Stimulated activated naive CD8-positive, alpha-beta T cell treated with anti-CD3 and anti-CD28 coated beads, Interleukin-15, amount 100 ng/mL, for 72 hours (primary cell): ENCODE measurements at places on chromosomes 1 and 21.

- DNase-seq: peak; percentile 69
Observed at GRCh38 chr1:156571919-156572662, at the start of gene IQGAP3. Gene IQGAP3, minus strand, starts transcription at chr1:156572565. Its CDS starts 36 bp downstream, at chr1:156572529.

- no peak for DNase-seq
Observed at GRCh38 chr1:106680776-106681344, 375.6 kb upstream of the PRMT6 start.

DNA sequence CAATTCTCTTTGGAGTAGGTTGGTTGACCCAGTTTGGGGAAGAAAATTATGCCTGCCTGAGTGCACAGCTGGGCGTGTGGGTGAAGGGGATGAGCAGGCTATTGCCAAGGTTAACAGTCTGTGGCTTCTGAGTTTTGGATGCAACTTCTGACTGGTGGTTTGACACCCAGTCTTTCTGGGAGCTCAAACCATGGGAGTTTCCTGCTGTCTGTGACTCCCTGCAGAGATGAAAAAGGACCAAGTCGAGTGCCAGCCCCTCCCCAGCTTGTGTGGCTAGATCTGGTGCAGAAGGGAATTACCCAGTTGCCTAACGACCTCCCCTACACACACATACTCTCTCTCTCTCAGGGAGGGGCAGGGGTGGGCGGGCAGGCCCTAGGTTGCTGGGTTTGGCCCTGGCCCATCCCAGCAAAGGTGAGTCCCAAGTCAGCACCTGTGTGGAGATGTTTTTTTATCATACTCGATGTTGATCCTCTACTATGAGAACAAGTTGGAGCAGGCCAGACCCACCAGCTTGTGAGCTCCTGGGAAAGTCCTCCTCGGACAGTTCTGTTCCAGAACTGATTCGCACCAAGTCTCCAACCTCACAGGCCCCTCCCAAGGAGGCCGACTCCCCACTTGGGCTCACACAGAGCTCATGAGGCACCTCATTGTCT lies 28.2 kb downstream of the PKP1 start:
- DNase-seq: no peak

- DNase-seq: no peak
Observed at GRCh38 chr21:38712071-38712470, 93.7 kb upstream of the ETS2 start.

DNA sequence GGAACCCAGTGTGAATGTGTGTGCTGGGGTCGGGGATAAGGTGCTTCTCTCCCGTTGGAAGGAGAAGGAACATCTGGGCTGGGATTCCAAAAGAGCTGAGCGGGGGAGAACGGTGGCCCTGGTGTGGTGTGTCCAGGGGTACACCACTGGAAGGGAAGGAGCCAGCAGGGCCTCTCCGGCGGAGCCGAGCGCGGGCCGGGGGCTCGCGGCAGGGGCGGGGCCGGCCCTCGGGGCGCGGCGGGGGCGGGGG lies 231 bp upstream of the RPS6KA1 start:
- no peak for DNase-seq

GRCh38 chr1:81540216-81540615 lies 260.5 kb upstream of the ADGRL2 start:
- no peak for DNase-seq

DNA sequence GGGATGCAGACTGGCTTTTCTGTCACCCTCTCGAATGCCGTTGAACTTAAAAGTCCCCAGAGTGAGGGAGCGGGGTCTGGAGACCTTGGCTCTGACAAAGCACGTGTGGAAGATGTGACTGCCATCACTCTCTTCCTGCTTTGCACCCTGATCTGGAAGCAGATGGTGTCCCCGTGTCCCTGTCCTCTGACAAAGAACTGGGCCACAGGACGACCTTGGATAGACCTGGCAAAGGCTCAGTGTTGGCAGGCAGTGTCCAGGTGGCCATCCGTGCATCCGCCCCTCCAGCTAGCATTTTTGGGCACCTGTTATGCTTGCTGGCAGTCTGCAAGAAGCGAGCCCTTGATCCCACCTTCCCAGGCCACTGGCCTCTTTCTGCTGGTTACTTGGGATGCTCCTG lies 27.4 kb downstream of the ARHGEF10L start:
- no peak for DNase-seq

DNA sequence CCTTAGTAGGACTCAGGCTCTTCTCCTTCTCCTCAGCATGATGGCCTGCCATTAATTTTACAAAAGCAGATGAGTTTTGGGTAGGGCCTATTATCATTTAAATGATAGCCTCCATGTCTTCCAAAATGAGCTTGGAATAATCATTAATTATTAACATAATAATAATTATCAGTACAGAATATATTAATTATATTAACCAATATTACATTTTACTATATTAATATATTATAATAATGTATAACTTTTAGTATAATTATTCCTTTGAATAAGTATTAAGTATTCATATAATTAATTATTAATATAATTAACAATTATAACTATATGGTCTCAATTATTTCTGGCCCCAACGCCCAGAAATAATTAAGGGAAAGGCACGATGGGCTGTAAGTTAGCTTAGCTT lies 318.6 kb upstream of the ADGRL4 start:
- no peak for DNase-seq

DNA sequence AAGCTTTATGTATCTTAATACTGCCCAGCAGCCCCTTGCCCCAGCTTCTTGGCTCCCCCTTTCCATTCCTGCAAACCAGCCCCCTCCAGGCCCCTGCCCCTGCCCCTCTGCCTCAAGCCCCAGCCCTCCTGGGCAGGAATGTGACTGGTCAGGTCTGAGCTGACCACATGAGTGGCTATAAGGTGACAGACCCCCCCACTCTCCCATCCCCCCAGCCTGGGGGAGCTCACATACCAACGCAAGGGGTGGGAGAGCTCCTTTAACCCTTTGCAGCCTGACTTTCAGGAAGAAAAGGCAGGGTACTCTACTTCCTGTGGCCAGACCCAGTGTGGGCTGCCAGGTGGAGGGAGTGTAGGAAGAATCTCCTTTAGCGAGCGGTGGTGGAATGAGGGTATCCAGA lies 33.2 kb downstream of the AHDC1 start:
- DNase-seq: no peak

DNA sequence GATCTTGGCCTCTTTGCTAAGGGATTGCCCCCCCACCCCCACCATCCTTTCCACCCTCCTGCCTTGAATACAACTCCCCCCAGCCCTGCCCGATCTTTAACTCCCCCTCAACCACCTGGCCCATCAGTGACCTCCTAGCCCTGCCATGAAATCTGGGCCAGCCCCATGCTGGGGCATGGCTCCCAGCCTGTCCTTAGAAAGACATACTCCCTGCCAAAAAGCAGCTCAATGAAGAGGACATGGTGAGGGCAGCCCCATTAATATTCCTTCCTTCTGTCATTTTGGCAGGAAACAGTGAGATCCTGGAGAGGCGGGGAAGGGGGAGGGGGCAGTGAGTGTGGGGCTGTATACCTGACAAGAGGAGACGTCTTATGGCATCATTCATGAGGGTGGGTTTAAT lies 66.8 kb upstream of the DISP3 start:
- DNase-seq: no peak

GRCh38 chr1:193402977-193403376 lies 216.6 kb upstream of the B3GALT2 start:
- no peak for DNase-seq

DNA sequence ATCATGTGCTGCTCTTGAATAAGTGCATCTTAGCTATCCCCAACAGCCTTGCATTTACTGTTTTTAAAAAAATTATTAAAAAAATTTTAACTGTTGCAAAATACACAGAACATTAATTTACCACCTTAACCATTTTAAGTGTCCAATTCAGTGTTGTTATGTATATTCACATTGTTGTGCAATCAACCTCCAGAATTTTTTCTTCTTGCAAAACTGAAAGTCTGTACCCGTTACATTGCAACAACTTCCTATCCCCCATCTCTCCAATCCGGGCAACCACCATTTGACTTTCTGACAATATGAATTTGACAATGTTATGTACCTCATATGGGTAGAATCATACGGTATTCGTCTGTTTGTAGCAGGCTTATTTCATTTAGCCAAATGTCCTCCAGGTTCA lies 83.1 kb downstream of the FMN2 start:
- no peak for DNase-seq

DNA sequence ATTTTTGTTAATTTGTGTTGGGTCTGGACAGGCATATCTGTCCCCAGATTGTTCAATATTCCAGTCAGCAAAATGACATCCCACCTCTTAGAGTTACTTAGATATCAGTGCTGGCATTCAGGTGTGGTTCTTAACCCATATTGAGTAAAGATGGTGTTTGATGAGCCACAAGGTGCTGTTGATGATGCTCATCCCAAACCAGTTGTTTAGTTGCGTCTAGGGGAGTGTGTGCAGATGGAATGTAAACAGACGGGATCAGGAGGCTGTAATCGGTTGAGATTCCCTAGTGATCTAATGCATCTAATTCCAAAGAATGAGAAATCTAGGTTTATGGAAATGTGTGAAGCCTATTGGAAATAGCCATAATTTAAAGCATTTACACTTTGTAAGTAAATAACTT lies 1.1 kb downstream of the HOOK1 start:
- no peak for DNase-seq

- DNase-seq: no peak
Observed at GRCh38 chr1:112011202-112011601, 21.7 kb upstream of the KCND3 start.

DNA sequence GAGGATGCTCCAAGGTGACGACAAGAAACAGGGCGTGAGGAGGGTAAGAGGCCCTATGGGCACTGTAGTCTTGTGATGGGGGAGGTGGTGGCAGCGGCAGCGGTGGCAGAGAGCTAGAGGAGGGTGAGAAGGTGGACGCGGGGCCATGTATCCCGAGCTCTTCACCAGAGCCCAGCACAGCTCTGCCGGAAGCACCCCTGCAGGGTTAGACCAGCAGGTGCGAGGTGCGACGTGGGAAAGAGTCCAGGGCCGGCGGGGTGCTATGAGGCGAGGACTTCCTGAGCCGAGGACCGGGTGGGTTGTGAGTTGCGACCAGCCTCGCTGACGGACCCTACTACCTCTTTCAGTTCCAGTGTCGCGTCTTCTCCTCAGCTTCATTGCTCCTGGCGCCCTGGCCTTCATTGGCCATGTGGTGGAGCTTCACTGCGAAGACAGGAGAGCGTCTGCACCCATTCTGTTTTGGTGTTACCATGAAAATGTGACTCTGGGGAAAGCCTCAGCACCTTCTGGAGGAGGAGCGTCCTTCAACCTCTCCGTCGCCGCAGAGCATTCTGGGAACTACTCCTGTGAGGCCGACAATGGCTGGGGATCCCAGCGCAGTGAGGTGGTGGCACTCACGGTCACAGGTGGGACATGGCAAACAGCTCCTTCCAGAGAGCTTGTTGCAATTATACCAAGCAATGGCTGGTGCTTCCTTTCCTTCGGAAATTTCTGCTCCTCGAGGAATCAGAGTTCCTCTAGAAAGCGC lies 67.9 kb upstream of the KIRREL1 start:
- no peak for DNase-seq

GRCh38 chr1:154791292-154792166 lies 78.6 kb downstream of the KCNN3 start:
- peak; percentile 88 for DNase-seq

DNA sequence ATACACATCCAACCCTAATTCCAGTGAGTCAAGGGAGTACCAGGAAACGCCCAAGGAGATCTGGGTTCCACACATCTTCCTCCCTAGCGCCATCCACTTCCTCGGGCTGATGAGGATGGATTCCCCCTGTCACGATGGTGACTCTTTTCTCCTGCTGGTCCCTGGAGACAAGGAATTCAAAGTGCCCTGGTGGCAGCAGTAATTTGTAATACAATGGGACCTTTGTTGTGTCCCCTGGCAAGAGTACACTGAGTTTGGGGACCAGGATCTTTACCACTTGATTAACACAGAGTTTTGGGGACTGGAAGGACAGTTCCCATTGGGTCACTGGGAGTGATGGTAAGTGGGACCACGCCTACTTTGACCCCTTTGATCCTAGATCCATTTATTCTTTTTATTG lies 9.4 kb upstream of the JAK1 start:
- DNase-seq: no peak

GRCh38 chr1:226697151-226697928 lies 41.7 kb downstream of the ITPKB start:
- no peak for DNase-seq

DNA sequence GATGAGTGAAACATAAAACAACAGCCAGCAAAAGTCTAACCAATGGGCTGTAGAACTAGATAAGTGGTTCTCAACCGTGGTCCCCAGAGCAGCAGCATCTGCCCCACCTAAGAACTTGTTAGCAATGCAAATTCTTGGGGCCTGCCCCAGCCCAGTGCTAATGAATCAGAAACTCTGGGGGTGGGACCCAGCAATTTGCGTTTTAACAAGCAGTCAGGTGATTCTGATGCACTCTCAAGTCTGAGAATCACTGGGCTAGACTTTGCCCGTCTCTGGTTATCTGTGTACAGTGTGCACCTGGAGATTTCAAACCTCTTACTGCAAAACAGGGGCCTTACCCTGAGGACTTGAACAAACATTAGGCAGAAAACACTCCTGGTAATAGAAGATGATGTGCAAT lies 66.5 kb downstream of the PLXNA2 start:
- DNase-seq: no peak

DNA sequence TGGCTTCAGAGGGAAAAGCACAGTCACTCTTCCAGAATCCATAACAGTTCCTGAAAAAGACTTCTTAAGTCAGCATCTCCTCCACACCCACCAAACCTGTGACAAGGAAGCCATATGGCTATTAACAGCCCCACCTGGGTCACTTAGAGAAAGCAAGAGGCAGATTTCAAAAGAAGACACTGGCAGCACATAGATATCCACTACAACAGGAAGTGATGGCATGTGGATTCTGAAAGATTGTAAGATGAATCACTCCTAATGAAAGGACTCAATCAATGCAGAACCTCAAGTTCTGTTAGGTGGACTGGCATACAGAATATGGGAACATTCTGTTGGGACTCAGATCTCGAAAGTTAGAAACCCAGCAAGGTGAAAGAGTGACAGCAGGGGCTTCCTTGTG lies 365.9 kb downstream of the TGFB2 start:
- DNase-seq: no peak

GRCh38 chr1:201503397-201504176 lies 3.3 kb downstream of the CSRP1 start:
- no peak for DNase-seq

DNA sequence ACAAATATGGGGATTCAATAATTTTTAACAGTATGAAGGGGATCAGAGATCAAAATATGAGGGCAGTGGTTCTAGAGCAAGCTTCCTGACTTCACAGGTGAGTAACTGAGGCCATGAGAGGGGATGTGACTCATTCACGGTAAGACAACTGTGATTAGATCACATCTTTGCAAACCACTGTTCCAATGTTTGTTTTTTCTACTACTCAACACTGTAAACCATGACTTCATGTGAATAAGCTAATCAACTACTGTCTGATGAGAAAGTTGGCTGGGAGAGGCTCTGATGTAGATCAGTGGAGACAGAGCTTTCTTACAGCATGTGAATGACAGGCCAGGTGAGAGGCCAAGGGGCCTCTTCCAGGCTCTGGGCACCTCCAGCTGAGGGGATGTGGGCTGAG lies 84.7 kb downstream of the BRINP2 start:
- no peak for DNase-seq

GRCh38 chr1:40594187-40594531 lies 62.7 kb downstream of the ZNF684 start:
- no peak for DNase-seq
